ENCODE measurements at places on chromosomes 11 and 22. TPM values are rescaled to one million over a fixed set of nuclear protein-coding genes. Genes with fewer than 3 reads are reported as not detected.

DNA sequence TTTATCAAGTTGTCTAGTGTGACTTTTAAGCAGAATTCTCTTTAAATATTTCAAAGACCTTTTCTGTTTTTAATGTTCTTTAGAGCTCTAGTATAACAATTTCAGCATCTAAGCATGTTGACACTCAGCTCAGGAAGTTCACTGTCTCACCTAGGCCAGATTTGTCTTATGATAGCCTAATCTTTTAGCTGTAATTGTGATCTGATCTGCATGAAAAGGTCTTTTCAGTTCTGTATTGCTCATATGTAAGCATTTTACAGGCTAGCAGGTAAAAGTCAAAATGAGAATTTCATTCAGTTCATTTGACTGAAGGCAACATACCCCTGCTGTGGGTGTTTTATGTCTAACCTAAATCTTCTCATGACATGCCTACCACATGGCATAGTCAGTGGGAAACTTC is 46.7 kb upstream of the SLC37A2 start:
- DNase-seq: no peak

GRCh38 chr22:47230741-47231140 is 468.3 kb downstream of the TBC1D22A start:
- no peak for DNase-seq

ZNRF3 gene
- 12.4 TPM for total RNA-seq

PACSIN2 gene
- total RNA-seq: 49.1 TPM

- no peak for DNase-seq
These were observed 61.6 kb upstream of the LINC01488 start for GRCh38 chr11:69419662-69420395.

DNA sequence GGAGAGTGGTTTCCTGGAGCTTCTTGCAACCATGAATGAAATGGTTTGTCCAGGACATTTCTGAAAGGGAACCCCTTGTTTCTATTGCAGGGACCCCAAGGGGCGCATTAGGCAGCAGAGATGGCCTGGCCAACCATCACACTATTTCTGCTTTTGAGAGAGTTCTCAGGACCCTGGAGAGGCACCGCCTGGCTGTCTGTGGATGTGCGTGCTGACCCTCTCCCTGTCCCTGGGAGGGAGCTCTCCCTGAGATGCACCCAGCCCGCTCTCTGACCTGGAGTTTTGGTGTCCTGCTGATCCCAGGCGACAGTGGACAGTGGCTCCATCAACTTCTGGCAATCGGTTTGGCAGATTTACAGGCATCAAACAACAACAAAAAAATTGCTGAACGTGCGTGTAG is 80.3 kb upstream of the SLC22A12 start:
- no peak for DNase-seq

GRCh38 chr22:29269230-29269604 is 1.1 kb downstream of the EWSR1 start:
- DNase-seq: peak; percentile 26

CALCB gene
- total RNA-seq: not detected

OR10A2 gene
- total RNA-seq: not detected

DNA sequence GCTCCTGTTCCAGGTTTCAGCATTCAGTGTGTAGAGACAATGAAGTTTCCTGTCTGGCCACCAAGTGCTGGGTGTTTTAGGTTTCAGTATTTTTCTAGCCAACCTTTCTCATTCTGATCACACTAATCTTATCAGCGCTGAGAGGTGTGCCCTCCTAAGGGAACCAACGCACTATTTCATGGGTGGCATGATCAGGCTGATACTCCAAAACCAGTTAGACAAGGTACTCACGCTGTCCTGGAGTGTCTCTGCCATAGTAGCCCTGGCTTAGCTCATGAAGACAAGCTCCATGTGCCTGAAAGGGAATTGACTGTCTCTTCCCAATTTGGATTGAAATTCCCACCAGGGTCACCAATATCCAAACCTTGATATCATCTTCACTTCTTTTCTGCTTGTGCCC is 8.0 kb upstream of the RAB38 start:
- DNase-seq: no peak

DNA sequence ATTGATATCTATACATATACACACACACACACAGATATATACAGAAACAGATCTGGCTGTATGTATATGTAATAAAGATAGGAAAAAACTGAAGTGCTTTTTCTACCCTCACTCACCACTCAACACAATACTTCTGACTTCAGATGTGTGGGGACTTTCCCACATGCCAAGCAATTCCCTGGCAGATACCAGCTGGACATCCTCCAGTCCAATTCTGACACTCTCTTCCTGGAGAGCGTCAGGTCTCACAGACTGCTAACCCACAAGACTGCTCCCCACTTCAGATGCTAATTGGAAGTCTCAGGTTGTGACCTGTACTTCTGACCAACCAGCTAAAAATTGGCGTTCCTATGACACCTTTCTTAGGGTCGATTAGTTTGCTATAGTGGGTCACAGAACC is 140.6 kb downstream of the ATG16L2 start:
- DNase-seq: peak; percentile 10

SAA1 gene
- 2.4 TPM for total RNA-seq

DLG2 gene
- total RNA-seq: 14.4 TPM

DNA sequence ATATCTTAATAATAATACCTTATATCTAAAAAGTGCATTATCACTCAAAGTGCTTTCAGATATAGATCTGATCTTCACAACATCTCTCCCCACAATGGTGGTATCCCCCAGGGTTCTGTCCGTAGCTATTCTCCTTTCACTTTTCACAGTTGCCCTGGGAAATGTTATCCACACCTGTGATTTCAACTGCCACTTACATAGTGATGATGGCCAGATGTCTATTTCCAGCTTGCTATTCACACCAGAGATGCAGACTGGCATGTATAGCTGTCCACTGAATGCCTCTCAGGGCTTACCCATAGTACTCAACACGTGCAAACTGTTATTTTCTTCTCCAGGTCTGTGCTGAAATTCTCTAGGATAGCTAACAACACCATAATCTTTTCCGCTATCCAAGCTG is 724.7 kb downstream of the DLG2 start:
- DNase-seq: no peak

DNA sequence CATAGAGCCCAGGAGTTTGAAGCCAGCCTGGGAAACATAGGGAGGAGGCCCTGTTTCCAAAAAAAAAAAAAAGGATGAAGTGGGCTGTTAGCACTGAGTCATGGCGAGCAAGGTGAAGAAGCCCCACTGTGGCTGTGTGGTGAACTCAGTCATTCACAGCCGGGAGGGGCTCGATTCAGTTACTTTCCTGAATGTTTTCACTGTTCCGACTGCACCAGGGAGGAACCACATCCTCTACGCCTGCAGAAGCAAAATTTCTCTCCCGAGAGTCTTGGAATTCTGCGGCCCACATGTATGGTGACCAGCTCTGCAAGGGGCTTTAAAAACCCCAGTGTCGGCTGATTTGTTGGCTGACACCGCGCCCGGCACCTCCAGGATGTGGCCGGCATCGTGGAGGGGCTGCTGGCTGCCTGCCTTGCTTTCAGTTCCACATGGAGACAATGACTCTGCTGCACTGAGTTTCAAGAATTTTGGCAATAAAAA is 27.8 kb upstream of the GRAMD4 start:
- DNase-seq: peak; percentile 59

- DNase-seq: no peak
These were observed 156.4 kb upstream of the NARS2 start for GRCh38 chr11:78731027-78731426.

DNA sequence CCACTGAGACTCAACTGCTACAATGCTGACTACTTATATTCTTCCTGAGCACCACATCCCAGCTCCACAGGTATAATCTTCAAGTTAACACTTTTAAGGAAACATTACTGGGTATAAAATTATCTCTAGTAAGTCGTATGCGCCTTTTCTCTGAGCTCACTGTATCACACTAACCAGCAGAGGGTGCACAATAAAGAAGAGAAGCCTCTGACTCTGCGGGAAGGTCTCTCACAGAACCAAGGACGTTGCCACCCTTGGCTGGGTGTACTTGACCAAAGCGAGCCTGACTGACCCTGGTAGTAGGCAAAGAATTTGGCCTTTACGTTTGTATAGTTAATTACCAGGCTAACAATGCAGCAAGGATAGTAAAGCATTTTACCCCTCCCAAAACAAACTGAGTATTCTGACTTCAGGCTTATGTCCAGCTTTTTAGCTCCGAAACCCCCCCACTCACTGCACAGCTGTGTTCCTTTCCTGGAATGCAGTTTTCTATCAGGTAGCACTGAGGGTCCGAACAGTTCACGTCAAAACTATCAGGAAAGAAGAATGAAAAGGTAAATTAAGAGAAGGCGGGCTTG is at the start of gene BTBD18:
Gene BTBD18 (minus strand): TSS at position 144 of the 578 bp plus-strand sequence. CDS start 631 bp downstream, outside the sequence.
- peak; percentile 53 for DNase-seq

- DNase-seq: no peak
These were observed 127.5 kb downstream of the PKNOX2 start for GRCh38 chr11:125292100-125292499.

- no peak for DNase-seq
These were observed 68.5 kb downstream of the SCUBE1 start for GRCh38 chr22:43274595-43275240.

UBASH3B gene
- 7.9 TPM for total RNA-seq

- DNase-seq: no peak
These were observed 5.7 kb downstream of the CTSD start for GRCh38 chr11:1757861-1758610.

DNA sequence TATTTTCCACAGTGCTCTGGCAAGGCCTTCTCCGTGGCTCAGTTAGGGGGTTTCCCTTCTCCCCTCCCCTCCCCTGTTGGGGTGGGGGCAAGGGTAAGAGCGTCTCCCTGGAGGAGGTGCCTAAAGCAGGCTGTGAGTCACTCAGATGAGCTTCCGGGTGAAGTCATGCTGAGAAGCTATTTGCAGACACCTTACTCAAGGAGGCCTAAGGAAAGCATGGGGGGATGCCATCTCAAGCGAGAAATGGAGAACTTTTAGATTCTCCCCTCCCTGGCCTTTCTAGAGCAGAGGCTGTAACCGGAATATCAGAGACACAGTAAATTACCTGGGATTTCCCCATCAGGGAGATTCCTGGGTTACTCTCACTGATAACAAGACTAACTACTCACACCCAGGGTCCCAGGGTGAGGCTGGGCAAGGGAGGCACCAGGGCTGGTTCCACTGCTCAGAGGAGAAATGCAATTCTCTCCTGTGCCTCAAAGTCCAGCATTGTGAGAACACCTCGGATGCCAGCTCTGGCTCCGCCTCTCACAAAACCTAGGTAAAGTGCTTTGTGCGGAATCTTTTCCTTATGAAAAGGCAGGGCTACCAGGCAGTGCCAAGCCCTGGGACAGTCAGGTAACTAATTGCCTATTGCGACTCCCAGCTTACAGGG is 123.6 kb downstream of the ABTB2 start:
- peak; percentile 32 for DNase-seq

GRCh38 chr11:103633819-103634590 is 402.4 kb upstream of the DDI1 start:
- DNase-seq: no peak

SHANK3 gene
- 10.1 TPM for total RNA-seq

MRGPRX3 gene
- 0.51 TPM for total RNA-seq

GRCh38 chr11:16804104-16804947 is 65.9 kb downstream of the C11orf58 start:
- peak; percentile 67 for DNase-seq

DNA sequence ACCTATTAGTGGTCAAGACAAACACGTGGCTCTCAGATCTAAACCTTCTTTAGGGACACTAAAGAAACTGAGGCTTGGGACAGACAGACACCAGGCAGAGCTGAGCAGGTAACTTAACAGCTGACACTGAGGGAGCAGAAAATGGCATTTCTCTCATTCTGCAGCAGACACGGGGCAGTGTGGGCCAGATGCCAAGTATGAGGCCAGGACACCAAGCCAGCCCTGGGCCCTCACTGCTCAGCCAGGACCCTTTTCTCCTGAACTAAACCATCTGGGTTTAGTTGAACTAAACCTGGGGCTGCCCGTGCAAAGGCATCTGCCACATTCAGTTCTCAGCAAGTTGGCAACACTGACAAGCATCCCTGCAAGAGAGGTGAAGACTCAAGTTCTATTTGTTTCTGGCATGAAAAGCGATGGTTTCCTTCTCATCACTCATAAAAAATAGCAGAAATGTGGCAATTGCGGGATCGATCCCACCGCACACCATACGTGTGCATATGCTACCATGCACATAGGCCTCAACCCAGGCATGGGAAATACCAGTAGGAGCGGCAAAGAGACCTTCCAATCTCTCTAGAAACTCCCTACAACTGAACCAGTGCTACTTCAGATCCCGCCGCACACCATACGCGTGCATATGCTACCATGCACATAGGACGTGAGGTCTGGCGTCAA is 100.1 kb upstream of the BID start:
- DNase-seq: no peak

GRCh38 chr11:2992997-2993325 is 832 bp upstream of the NAP1L4 start:
- DNase-seq: no peak
